ENCODE measurements at places on chromosomes 6 and 20.

GRCh38 chr20:20000211-20000968 is 16.8 kb upstream of the NAA20 start:
- no peak for DNase-seq

- DNase-seq = no peak
Measured at GRCh38 chr20:43542674-43543073, 16.2 kb upstream of the SGK2 start.

DNA sequence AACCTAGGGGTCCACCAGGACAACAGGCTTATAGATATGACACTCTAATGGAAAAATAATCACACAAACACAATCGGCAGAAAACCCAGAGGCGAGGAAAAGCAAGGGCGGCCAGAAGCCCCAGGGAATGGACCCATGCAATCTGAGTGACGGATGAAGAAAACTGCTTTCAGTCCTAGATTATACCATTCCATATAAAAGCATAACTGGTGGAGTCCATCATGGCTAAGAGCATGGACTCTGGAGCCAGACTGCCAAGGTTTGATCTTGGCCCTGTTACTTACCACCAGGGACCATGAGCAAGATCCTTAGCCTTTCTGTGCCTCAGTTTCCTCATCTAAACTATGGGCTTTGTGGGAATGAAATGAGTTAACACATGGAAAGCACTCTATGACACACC is 3.7 kb downstream of the SLC22A16 start:
- no peak for DNase-seq

DNA sequence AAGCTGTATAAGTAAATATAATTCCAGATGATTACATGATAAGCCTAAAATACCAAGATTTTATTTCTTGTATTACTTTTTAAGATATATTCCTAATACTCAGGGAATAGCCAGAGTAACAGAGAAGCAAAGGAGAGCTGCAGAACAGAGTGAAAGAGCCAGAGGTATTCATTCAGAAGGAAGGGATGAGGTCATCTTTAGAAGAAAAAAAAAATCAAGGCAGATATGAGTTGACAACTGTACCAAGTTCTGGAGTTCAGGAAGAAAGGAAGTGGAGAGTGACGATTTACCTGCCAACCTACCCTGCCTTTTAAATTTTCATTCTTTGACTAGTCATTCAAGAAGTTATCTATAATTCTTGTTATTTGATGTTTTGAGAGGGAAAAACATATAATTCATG is 28.8 kb upstream of the NHSL1 start:
- no peak for DNase-seq

GRCh38 chr20:17761604-17762003 is 61.8 kb downstream of the BANF2 start:
- no peak for DNase-seq

DNA sequence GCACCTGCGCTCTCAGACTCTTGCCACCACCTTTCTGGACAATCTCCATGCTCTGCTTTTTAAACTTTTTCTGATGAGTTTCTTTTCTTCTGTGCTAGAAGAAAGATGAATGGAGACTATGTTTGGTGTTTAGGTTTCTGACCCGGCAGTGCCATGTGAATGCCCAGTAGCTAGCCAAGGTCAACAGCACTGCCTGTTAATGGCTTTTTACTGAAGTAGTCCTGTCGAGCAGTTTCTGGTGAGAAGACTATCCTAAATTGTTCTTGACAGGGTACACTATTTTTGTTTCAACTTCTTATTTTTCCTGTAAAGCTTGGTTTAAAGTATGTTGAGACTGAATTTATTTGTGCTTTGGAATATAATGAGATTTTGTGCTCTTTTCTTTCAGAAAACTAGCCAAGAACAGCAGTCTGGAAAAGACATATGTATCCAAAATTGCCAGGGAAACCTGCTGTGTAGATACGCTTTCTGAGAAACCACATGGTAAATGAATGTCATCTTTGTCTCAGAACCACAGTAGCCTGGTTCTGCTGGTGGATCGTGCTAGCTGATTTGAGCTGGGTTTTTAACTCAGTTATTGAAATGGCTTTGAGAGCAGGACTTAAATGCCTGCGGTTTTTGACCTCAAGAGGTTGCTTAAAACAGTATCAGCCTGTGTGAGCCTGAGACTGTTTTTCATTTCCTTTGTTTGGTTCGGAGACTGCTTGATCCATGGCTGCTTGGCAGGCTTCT is 48.1 kb downstream of the KCNS1 start:
- DNase-seq = no peak

DNA sequence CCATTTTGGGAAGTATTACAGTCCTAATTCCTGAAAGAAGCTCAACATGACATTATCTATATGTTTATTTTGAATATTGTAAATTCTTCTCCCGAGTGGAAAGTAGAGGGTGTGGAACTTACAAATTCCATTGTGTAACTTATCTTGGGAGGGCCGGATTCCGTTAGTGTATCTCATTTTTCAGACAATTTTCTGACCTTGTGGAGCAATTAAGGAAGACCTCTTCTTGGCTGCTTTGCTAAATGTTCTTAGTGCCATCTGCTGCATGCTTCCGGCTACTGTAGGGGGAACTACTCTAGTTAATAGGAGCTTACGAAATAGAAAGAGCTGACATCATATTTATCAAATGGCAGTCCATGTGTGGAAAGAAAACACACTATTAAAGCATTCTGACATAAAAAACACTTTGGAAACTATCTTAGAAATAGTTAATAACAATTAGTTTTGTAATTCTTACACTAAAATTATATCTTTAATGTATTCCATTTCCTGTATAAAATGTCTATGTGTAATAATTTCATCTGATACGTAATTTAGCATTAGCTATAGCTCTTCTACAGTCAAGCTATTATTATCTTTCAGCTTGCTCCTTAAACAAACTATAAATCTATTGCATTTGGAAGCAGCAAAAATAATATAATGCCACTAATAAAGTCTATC is 41.5 kb upstream of the KCNQ5 start:
- no peak for DNase-seq

GRCh38 chr6:15629487-15629886 is 33.3 kb downstream of the DTNBP1 start:
- DNase-seq = no peak

GRCh38 chr6:37105148-37106050 is 64.6 kb upstream of the PIM1 start:
- no peak for DNase-seq

DNA sequence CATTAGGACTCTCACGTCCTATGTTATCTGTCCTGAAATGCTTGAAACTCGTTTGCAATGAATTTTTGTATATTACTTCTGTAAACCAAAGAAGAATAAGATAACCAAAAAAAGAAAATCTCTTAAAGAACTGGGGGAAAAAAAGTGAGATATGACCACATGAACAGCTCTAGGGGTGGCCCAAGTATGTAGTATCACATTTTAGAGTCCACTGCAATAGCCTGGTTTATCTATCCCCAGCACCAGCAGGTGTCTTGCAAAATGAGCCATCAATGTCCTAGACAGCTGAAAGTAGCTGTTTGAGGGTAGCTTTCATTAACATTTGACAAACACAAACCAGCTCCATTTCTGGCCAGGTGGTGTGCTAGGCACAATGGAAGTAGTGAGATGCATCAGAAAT is 102.8 kb downstream of the PXDC1 start:
- no peak for DNase-seq

- DNase-seq = no peak
Measured at GRCh38 chr20:22878166-22878565, 156.9 kb upstream of the SSTR4 start.

GRCh38 chr20:5881703-5882102 is 68.6 kb downstream of the TRMT6 start:
- DNase-seq = no peak

Measured in stimulated activated CD4-positive, alpha-beta T cell treated with anti-CD3 and anti-CD28 coated beads, Interleukin-12 subunit alpha, Interleukin-12 subunit beta, amount 100 ng/mL, for 48 hours (primary cell).